ENCODE measurements at places on chromosomes 12 and 14.

GRCh38 chr12:28388879-28389278, 198.6 kb downstream of the CCDC91 start:
- no peak for DNase-seq

DNA sequence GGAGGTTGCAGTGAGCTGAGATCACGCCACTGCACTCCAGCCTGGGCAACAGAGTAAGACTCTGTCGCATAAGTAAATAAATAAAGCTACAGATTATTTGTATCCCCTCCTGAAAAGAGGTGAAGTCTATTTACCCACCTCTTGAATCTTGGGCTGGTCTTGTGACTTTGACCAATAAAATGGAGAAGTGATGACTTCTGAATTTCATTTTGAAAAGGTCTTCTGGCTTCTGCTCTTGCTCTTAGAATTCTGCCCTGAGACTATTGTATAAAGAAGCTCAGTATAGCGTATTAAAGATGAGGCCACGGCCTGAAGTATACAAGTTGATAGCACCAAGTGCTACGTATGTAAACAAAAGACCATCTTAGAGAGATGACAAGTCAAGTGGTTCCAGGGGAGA, 88.3 kb upstream of the AMN1 start:
- DNase-seq, result no peak

GRCh38 chr12:19120795-19121194, 8.7 kb upstream of the PLEKHA5 start:
- no peak for DNase-seq

DNA sequence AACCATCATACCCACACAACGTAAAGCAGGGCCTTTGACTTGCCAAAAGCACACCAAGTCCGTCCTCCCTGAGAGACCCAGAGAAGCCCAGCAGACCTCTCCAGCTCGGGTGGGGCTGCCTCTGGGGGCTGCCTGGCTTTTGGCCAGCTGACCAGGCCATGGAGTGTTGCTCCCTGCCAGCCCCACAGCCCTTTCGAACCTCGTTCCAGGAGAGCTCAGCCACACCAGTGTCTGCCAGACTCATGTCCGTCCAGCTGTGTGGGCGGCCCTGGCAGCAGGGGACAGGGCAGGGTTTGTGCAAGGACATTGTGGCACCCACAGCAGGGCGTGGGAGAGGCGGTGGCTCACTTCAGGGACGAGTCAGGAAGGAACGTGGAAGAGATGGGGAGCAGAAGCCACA, 22.6 kb upstream of the IRF2BPL start:
- DNase-seq, result no peak

DNA sequence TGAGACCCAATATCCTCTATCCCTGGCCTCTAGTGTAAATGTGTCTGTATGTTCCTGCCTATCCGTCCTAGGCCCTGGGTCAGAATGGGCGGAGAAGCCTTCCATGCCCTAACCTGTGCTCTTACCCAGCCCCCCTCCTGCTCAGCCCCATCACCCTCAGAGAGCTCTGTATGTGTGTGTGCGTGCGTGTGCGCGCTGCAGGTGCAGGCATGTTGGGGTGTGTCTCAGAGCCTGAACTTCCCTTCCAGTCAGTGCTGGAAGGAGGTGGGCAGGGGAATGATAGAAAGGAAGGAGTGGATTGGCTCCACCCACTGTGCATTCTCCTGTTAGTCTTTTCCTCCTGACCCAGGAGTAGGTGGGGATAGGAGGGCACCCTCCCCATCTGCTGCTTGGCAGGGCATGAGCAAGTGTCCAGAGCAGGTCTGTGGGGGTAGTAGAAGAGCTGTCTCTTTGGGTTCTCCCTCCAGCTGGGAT, 7.2 kb downstream of the NAB2 start:
- DNase-seq, result no peak

DNA sequence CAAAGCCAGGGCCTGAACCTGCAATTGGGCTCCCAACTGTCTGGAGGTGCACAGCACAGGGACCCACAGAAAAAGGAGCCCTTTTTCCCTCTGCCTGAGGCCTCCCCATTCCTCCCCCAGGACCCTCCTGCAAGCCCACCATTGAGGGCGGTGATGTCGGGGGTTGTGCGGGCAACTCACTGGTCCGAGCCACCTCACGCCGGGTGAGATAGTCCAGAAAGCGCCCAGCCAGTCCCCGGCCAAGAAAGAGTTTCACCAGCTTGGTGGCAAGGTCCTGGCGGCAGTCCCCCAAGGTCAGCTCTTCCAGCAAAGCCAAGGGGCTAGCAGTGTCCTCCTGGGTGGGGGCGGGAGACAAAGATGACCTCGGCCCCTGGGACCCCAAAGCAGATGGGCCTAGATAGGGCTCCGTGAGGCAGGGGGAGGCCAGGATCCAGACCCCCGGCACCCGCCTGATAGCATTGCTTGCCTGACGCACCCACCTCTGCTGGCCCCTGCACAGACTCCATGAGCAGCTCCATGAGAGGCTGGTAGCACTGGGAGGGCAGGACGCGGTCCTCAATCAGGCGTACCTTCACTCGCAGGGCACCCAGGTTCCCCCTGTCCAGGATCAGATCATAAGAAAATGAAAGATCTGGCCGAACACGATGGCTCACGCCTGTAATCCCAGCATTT, 20.0 kb downstream of the RASAL1 start:
- DNase-seq, result no peak

- no peak for DNase-seq
Measured at GRCh38 chr12:87985069-87985675, 44.0 kb downstream of the C12orf50 start.

DNA sequence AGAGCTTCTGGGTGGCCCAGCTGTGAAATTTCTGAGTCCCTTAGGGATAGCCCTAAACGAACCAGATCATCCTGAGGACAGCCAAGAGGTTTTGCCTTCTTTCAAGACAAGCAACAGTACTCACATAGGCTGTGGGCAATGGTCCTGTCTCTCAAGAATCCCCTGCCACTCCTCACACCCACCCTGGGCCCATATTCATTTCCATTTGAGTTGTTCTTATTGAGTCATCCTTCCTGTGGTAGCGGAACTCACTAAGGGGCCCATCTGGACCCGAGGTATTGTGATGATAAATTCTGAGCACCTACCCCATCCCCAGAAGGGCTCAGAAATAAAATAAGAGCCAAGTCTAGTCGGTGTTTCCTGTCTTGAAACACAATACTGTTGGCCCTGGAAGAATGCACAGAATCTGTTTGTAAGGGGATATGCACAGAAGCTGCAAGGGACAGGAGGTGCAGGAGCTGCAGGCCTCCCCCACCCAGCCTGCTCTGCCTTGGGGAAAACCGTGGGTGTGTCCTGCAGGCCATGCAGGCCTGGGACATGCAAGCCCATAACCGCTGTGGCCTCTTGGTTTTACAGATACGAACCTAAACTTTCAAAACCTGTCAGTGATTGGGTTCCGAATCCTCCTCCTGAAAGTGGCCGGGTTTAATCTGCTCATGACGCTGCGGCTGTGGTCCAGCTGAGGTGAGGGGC, 38.9 kb downstream of the DAD1 start:
- no peak for DNase-seq

- DNase-seq, result peak; percentile 65
Measured at GRCh38 chr14:76761136-76761959, at the start of gene VASH1. VASH1 (plus strand) TSS chr14:76761468; CDS start chr14:76762822, 1,354 bp downstream.

- DNase-seq, result no peak
Measured at GRCh38 chr14:41699486-41699885, 92.8 kb downstream of the LRFN5 start.

DNA sequence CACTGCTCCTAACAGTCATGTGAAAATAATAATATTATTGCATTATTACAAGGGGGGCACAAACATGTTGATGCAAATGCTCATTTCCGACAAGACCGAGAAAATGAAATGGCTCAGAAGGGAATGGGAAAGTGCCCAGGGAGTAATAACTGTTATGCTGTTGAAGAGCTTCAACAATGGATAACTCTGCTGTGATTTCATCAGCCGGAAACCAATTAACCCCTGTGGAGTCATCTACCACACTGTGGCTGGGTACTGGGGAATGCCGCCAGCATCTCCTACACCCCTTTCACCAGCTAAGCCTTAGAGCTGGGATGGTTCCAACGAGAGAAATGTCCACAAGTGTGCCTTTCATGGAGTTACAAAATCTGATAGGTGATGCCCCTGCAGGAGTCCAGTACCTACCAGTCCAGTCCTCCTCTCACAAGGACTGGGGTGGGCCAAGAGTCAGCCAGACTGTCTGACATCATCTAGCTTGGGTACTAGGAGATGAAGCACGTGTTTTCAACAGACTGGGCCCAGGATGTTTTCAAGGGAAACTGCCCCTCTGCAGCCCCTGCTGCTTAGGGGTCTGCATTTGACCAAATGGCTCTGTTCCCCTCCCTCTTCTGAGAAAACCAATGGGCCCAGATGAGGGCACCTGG, 509.3 kb upstream of the CCDC196 start:
- peak; percentile 59 for DNase-seq

- DNase-seq, result peak; percentile 92
Measured at GRCh38 chr14:30610787-30611343, 11.3 kb upstream of the SCFD1 start.

- no peak for DNase-seq
Measured at GRCh38 chr14:28771168-28771567, 4.6 kb downstream of the FOXG1 start.

DNA sequence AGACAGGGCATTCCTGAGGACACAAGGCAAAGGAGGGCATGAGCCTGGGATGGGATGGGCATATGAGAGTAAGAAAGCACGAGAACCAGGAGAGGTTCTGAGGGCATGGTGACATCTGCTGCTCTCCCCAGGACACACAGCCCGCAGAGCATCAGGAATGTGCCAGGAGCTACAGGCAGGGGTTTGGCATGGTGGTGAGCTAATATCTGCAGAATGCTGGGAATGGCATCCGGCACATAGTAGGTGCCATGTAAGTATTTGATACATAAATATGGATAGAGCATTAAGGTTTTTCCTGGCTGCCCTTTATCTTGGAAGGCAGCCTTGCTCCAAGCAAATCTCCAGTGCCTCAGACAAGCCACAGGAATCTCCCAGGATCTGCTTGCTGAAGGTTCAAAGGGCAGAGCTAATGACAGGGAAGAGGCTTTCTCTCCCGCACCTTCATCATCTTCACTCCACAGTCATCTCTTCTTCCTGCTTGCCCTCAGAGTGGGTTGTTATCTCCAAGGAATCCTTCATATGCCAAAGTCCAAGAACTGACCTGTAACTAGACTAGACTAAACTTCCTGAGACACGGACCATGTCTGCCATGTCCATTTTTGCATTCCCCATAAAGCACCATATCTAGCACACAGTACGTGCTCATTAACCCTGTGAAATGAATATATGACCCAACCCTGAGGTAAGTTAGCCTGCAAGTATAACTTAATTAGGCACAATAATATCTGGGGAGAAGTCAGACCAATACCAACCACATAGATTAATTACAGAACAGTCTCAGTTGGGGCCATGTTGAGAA, 62.0 kb upstream of the SCN8A start:
- DNase-seq, result no peak

- no peak for DNase-seq
Measured at GRCh38 chr12:112684742-112685141, 106.8 kb upstream of the RPH3A start.

DNA sequence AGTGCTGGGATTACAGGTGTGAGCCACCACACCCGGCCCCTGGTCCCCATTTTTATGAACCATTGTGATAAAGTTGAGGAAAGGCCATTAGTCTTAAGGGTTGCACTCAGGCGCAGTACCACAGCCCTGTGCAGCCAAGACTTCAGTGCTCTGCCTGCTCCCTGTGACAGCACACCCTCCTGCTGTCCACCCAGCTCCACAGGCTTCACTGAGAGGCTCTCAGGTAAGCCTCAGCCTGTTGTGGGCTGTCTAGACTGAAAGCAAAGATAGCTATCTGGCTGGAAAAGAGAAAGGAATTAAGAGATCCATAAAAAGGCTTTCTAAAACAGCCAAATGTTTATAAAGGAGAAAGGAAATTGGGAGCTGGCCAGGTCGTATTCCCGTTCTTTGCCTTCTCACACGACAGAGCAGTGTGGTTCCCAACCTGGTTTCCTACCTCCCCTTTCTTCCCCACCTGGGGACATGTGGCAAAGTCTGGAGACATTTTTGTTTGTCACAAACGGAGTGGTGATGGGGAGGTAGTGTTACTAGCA, 19.1 kb upstream of the DNM1L start:
- no peak for DNase-seq

DNA sequence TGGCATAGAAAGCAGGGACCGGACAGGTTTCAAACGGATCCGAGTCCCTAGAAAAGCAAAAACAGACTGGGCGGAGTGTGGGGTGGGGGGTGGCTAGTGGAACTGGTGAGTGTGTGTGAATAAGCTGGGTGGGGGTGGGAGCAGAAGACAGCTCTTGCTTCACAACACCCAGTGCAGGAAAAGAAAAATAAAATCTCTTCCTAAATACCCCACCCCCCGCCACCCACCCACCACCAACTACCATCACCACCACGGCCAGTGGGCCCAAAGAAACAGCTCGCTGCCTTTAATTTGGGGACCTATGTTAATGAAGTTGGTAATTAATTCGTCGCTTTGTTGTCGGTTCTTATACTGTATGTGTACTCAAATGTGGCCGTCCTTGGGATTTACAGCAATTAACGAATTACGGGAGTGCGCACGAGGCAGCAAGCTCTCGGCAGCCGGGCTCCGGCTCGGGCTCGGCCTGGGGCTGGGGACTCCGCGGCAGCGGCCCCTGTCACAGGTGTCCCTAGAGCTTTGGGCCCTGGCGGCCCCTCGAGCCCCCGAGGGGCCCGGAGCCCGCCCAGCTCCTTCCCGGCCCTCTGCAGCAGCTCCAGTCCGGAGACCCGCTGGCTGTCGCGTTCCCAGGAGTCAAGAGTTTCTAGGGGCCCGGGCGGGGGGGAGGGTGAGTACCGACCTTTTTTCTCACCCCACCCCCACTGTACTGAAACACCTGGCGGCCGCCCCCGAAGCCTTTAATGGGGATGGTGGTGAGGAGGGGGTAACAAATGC, 1.5 kb upstream of the OTX2 start:
- DNase-seq, result no peak

DNA sequence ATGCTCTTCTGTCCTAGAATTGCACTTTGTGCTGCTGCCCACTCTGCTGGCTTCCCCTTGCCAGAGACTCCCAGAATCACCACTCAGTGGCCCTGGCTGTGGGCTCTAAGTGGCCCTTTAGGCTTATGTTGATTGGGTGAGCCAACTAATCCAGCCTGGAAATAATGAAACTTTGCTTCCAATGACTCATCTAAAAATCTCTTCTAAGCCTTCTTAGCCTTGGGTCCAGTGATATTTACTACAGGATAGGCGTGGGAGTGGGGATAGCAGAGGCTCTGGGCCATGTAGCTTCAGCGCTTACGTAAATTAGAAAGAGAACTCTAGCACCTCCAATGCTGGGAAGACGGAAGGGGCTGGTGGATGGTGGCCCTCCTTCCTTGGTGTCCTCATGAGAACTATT, 137.9 kb downstream of the TTC8 start:
- no peak for DNase-seq

Measured in COR-L47 (cell line).